ENCODE measurements at places on chromosomes 5 and 9.

DNA sequence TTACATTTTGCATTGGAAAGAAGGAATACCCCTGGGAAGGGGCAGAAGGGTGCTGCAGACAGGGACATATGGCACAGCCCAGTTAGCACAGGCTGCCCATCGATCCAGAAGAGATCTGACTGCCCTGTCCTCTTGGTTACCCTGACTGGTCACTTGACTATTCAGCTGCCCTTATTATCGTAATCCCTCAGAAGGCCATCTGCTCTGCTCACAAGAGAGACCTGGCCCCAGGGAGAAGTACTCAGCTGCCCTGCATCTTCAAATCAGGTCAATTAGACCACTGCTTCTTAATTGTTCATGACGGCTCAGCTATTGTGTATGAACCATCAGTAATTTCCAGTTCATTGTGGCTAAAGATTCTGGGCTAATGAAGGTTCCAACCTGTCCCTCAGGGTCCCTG is 345.0 kb downstream of the TLE1 start:
- DNase-seq, result no peak

- no peak for DNase-seq
These were observed 437.6 kb downstream of the KIAA0825 start for GRCh38 chr5:94180761-94181160.

DNA sequence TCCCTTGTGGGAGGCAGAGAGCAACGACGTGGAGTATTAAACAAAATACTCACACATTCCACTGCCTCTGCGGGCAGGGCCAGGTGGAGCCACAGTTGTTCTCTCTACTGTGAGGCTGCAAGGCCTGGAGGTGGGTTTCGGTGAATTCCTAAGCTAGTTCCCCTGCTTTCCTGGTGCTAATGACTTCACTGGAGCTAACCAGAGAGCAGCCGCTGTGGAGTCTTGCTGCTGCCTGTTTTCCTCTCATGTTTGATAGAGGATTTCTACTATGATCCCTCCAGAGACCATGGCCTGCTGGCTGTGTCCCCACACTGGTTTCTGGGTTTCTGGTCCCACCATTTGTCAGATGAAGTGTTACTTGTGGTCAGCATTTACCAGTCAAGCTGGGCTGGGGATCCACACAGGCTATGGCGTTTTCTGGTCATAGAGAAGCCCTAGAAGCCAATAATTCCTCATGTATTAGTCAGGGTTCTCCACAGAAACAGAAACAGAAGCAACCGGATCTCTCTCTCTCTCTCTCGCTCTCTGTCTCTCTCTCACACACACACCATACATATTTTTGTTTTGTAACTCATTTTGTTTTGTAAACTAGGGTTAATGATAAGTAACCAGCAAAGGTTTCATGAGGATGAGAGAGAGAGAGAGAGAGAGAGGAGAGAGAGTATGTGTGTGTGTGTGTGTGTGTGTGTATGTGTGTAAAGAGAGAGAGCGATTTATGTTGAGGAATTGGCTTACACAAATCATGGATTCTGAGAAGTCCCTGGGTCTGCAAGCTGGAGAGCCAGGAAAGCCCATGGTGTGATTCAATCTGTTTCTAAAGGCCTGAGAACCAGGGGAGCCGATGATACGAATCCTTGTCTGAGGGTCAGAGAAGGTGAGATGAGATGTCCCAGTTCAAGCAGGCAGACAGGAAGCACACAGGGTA is 403.0 kb downstream of the GADD45G start:
- DNase-seq, result no peak

- DNase-seq, result no peak
These were observed 73.6 kb downstream of the DOCK2 start for GRCh38 chr5:169710675-169711074.

DNA sequence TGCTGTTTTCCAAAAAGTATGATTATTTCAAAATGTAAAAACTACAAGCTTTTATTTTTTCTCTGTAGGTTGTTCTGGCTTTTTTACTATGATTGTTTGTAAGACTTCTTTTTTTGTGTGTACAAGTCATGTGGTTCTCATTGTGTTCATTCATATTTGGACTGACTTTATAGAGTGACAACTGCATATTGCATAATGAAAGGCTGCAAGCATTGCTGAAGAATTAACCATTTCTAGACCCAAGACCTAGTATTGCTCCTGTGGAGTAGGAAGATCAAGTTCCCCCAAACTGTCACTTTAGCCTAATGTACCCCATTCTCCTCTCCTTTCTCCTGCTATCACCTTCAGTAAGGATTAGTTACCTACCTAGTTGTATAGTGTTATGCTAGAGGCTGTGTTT is 10.0 kb downstream of the MAP1B start:
- DNase-seq, result no peak

DNA sequence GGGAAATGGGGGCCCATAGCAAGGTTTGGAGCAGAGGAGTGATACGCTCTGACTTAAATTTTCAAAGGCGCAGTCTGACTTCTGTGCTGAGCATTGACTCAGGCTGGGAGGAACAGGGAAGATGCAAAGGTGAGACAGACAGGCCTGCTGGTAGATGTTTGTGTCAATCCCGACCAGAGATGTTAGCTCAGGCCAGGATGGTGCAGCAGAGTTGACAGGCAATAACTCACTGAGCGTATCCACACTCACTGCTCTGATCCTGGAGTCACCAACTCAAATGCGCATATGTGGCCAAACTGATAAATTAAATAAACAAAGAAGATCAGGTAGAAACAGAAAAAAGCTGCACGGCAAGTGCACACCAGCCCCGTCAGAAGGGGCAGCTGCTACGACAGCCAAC is 95.3 kb downstream of the SPOCK1 start:
- no peak for DNase-seq

GRCh38 chr5:5492087-5492933 is 69.8 kb downstream of the ICE1 start:
- no peak for DNase-seq

- DNase-seq, result no peak
These were observed 271.9 kb downstream of the ARHGEF28 start for GRCh38 chr5:73897893-73898292.

DNA sequence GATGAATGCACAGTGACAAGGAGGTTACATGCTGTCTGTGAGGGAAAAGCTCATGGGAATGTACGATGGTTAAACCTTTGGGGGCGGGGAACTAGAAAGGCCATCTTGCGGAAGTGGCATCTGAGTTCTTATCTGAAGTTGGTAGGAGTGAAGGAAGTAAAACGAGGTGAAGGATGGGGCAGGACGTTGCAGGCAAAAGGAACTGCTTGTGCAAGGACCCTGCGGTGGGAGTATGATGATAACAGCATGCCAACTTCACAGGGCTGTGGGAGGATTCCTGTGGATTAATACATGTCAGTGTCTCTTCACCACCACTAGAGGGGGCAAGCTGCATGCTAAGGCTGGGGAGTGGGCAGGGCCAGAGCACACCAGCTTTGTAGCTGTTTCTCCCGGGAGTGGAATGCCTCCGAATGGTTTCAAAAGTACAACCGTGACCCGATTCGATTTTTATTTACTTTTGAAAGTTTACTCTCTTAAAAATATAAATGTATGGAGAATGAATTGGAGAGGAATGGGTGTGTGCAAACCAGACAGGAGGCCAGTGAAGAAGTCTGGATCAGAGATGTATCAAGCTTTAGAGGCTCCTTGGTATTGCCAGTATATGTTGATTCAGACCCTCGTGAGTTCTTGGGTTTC is 62.5 kb downstream of the CYFIP2 start:
- DNase-seq, result no peak
